ENCODE measurements at places on chromosomes 5 and 9.

- no peak for DNase-seq
Observed at GRCh38 chr9:31573561-31573960, 810.9 kb upstream of the ACO1 start.

DNA sequence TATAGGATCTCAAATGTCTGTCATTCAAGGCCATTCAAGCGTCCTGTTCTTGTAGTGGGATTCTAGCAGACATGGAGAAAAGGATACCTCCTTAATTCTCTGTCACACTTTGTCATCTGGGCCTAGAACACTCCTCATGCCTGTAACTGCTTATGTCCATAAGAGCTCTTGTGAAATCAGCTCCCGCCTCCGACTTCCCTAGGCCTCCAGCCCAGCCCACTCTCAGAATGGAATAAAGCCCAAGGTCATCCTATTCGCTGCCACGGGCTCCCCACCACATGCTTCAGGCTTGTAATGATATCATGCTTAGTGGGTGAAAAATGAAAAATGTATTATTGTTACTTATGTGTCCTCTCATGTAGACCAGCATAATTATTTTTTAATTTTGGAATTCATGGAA lies 632.5 kb downstream of the ISL1 start:
- no peak for DNase-seq

DNA sequence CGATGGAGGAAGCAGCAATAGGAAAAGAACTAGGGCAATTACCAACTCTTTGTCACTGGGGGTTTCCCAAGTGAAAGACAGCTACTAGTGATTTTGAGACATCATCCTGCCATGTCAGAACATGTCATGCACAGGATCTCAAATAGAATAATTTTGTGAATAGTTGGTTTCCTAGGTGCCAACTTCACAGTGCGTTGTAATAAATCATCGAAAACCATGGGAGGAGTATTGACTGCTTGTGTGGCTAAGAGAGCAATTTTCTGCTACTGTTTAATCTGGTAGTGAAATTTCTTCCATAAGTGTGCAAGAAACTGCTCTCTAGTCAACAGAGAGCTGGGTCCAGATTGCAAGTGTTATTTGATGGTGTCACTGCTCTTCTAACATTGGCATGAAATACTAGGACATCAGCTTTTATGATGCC lies 168.6 kb downstream of the NNT start:
- DNase-seq = no peak

- no peak for DNase-seq
Observed at GRCh38 chr5:39919876-39920275, 495.1 kb upstream of the DAB2 start.

DNA sequence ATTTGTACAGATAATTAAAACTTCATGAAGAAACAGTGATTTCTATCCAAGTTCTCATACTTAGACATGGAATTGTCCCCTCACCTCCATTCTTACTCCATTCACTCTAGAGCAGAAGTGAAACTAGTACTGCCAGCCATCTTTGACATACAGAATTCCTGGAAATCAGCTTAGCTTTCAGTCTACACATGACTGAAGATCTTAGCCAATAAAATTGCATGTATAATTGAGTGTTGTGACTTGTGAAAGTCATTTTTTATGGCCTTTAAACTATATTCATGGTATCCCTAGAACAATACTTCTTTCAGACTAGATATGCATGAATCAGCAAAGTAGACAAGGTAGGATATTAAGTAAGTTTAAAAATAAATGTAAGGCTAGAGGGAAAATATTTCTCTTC lies 705.2 kb upstream of the ZNF608 start:
- DNase-seq = no peak

All from effector CD4-positive, alpha-beta T cell (primary cell).